ENCODE measurements at places on chromosomes 6 and 20. TPM values are rescaled to one million over a fixed set of nuclear protein-coding genes. Genes with fewer than 3 reads are reported as not detected.

DNA sequence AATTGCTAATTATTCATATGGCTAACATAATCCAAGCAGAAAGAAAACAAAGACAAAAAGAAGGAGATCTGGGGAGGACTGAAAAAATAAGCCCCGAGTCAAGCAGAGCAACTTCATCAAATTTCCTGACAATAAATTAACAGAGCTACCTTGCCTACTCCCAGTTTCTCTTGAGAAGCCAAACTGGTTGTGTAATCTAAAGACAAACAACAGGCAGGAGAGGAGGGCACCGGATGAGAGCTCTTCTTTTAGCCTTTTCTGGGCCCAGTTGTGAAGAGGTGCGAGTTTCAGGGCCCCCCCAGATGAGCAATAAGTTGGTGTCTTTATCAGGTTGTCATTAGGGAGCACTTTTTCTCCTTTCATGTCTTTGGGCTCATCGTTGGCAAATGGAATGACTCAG lies 197.1 kb upstream of the PCSK2 start:
- H3K36me3 ChIP-seq = no peaks in the 10 kb centered on the region
- no peaks in the 10 kb centered on the region for H3K27me3 ChIP-seq
- DNase-seq = no peak
- no peaks in the 10 kb centered on the region for H3K4me1 ChIP-seq

The KCNK5 gene
- not detected for total RNA-seq

DNA sequence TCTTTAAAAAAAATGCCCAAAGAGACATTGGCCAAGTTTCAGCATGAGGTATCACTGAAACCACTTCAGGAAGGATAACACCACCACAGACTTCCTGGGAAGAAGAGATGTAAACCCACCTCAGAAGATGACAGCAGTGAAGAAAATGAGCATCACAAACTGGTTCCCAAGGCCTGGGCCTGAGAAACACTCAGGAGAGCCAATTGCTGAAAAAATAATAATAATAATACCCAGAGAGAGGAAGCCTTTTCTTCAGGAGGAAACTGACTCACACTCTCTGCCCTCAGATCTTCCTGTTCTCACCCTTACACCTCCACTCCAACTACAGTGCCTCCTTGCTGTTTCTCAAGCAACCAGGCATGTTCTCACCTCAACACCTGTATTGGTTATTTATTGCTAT lies 68.1 kb upstream of the MAFB start:
- H3K4me1 ChIP-seq = peaks cover 22% of the 10 kb centered on the region
- DNase-seq = peak; percentile 85
- H3K27me3 ChIP-seq = no peaks in the 10 kb centered on the region
- no peak overlapping the region for H3K4me3 ChIP-seq
- H3K36me3 ChIP-seq = no peaks in the 10 kb centered on the region

The PRPH2 gene
- 0.48 TPM for total RNA-seq

GRCh38 chr6:35011096-35012041 lies 122.3 kb downstream of the ANKS1A start:
- no peaks in the 10 kb centered on the region for H3K27me3 ChIP-seq
- H3K4me3 ChIP-seq = no peak overlapping the region
- peak; percentile 38 for DNase-seq
- peaks cover 32% of the 10 kb centered on the region for H3K4me1 ChIP-seq

The BPI gene
- total RNA-seq = not detected

DNA sequence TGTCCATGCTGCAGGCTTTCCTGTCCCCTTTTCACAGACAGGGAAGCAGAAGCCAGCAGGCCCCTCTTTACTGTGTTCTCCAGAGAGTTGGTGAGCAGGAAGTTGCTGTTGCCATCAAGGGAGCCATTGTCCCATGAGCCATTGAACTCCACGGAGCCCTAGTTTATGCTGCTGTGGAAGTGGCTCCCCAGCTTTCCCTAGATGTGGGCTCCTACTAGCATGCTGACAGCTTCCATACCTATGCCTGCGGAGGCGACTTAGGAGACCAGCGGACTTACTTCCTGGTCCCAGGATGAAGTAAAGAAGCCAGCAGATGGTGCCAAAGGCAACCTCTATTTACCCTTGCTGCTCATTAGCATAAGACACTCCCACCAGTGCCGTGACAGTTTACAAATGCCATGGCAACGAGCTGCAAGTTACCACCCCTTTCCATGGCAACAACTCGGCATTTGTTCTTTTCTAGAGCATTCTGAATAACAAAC lies 30.8 kb upstream of the FKBP1A start:
- no peak overlapping the region for H3K4me3 ChIP-seq
- no peak overlapping the region for H3K27ac ChIP-seq
- peak; percentile 37 for DNase-seq
- H3K36me3 ChIP-seq = no peaks in the 10 kb centered on the region
- H3K4me1 ChIP-seq = peaks cover 5% of the 10 kb centered on the region

The GCLC gene
- 22.8 TPM for total RNA-seq

DNA sequence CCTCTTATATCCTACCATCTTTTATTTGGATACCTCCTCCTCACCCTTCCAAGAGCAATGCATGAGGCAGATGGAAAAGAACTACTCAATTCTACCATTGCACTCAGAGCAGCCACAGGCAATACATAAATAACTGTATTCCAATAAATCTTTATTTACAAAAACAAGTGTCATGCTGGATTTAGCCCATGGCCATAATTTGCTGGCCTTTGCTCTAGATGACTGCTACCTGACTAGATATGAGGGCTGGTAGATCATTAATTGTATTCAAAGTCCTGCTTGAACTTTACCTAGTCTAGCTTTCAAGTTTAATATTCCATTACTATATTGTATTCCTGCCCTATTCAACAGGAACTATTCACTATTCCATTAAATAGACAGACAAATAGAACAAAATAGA lies 37.1 kb downstream of the AFG1L start:
- H3K27ac ChIP-seq = no peak overlapping the region
- no peaks in the 10 kb centered on the region for H3K27me3 ChIP-seq
- H3K4me3 ChIP-seq = no peak overlapping the region
- H3K4me1 ChIP-seq = no peaks in the 10 kb centered on the region

- H3K4me1 ChIP-seq = no peaks in the 10 kb centered on the region
- no peaks in the 10 kb centered on the region for H3K36me3 ChIP-seq
- no peak overlapping the region for H3K27ac ChIP-seq
- no peak for DNase-seq
- no peak overlapping the region for H3K4me3 ChIP-seq
Measured at GRCh38 chr6:153436351-153436750, 305.3 kb upstream of the RGS17 start.

The CALHM4 gene
- total RNA-seq = 0.72 TPM

GRCh38 chr20:10312111-10312510 lies 93.5 kb downstream of the SNAP25 start:
- no peaks in the 10 kb centered on the region for H3K27me3 ChIP-seq
- H3K4me1 ChIP-seq = peaks cover 26% of the 10 kb centered on the region
- H3K27ac ChIP-seq = no peak overlapping the region
- no peak overlapping the region for H3K4me3 ChIP-seq

- no peak overlapping the region for H3K27ac ChIP-seq
- DNase-seq = no peak
- H3K36me3 ChIP-seq = no peaks in the 10 kb centered on the region
- H3K4me3 ChIP-seq = no peak overlapping the region
- peaks cover 6% of the 10 kb centered on the region for H3K4me1 ChIP-seq
Measured at GRCh38 chr6:127263481-127263880, 3.2 kb upstream of the RNF146 start.

GRCh38 chr6:4378319-4378996 lies 243.1 kb upstream of the ECI2 start:
- H3K36me3 ChIP-seq = no peaks in the 10 kb centered on the region
- H3K4me1 ChIP-seq = peaks cover 15% of the 10 kb centered on the region
- no peak for DNase-seq
- H3K27ac ChIP-seq = no peak overlapping the region

GRCh38 chr6:5781966-5782556 lies 224.7 kb downstream of the NRN1 start:
- DNase-seq = no peak
- H3K4me1 ChIP-seq = no peaks in the 10 kb centered on the region
- H3K4me3 ChIP-seq = no peak overlapping the region
- H3K27me3 ChIP-seq = no peaks in the 10 kb centered on the region
- no peaks in the 10 kb centered on the region for H3K36me3 ChIP-seq

- no peak for DNase-seq
- no peaks in the 10 kb centered on the region for H3K4me1 ChIP-seq
- no peak overlapping the region for H3K4me3 ChIP-seq
Measured at GRCh38 chr6:10099529-10100140, 315.2 kb downstream of the TFAP2A start.

DNA sequence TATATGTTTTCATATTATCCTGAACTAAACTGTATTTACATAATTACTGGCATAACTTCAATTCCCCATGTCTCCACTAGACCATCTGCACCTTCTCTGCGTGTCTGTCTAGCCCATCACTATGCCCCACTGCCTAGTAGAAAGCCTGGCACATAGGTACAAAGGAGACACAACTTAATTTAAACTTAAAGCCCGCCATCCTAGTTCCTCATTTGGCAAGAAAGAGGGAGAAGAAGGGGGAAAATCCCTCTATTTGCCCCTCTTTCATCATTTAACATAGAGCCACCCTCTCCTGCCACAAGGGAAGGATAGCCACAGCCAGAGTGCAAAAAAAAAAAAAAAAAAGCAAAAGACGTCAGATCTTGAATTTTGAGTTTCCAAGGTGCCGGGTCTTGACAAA lies 1.8 kb downstream of the PKIG start:
- H3K27me3 ChIP-seq = no peaks in the 10 kb centered on the region
- peaks cover 80% of the 10 kb centered on the region for H3K4me1 ChIP-seq
- H3K36me3 ChIP-seq = no peaks in the 10 kb centered on the region
- H3K4me3 ChIP-seq = peak overlapping the region; percentile 94

GRCh38 chr20:53294804-53295203 lies 298.8 kb downstream of the ZNF217 start:
- H3K27me3 ChIP-seq = no peaks in the 10 kb centered on the region
- no peak overlapping the region for H3K4me3 ChIP-seq
- H3K4me1 ChIP-seq = no peaks in the 10 kb centered on the region
- no peak for DNase-seq

GRCh38 chr6:43716099-43716498 lies 28.5 kb upstream of the MRPS18A start:
- peaks cover 8% of the 10 kb centered on the region for H3K4me1 ChIP-seq
- no peaks in the 10 kb centered on the region for H3K27me3 ChIP-seq
- H3K36me3 ChIP-seq = no peaks in the 10 kb centered on the region
- H3K27ac ChIP-seq = no peak overlapping the region
- peak; percentile 87 for DNase-seq

The CTAGE9 gene
- not detected for total RNA-seq

DNA sequence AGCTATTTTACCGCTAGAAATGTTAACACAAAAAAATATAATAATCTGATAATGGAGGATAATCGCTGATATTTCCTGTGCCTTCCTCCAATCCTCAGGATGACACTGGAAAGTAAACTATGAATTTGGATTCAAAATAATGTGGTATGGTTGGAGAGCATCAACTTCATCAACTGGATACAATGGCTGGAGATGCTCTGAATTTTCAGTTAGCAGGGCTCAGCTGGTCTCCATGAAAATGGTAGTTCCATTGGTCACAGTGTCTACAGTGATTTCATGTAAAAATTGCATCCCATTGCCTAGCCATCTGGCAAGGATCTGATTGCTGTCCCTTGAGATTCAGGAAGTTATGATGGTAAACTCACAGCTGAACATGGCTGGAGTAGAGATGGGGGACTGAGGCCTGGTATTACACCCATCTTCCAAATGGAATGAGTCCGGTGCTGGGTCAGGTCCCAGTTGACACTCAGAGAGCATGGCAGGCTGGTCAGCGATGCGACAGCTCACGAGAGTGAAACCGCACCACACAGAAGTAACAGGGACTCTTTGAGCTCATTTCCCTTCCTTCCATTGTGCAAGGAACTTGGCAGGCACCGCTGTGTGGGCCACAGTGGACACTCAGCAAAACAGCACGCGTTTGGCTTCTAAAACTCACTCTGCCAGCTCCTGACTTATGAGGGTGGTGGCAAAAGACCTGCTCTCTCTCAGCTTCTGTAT lies 142.4 kb upstream of the TNFAIP3 start:
- H3K36me3 ChIP-seq = no peaks in the 10 kb centered on the region
- no peak overlapping the region for H3K27ac ChIP-seq
- H3K4me3 ChIP-seq = no peak overlapping the region
- H3K4me1 ChIP-seq = no peaks in the 10 kb centered on the region
- H3K27me3 ChIP-seq = no peaks in the 10 kb centered on the region
- no peak for DNase-seq

The POM121L2 gene
- not detected for total RNA-seq

DNA sequence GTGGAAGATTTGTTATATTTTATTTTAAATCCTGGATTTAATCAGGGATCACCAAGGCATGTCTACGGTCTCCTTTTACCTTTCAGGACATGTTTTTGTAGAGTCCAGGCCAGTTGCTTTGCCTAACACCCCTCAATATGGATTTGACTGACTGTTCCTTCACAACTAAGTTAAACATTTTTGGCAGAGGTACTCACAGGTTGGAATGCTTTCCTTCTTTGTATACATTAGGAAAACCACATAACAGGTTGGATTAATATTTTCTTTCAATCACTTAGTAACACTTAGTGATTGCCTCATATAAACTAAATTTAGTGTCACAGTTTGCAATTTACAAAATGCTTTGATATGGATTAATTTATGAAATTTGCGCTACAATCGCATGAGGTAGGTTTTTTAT lies 64.5 kb downstream of the IPCEF1 start:
- H3K4me1 ChIP-seq = peaks cover 18% of the 10 kb centered on the region
- H3K36me3 ChIP-seq = no peaks in the 10 kb centered on the region
- peak overlapping the region; percentile 85 for H3K27ac ChIP-seq
- no peak for DNase-seq
- H3K4me3 ChIP-seq = no peak overlapping the region

DNA sequence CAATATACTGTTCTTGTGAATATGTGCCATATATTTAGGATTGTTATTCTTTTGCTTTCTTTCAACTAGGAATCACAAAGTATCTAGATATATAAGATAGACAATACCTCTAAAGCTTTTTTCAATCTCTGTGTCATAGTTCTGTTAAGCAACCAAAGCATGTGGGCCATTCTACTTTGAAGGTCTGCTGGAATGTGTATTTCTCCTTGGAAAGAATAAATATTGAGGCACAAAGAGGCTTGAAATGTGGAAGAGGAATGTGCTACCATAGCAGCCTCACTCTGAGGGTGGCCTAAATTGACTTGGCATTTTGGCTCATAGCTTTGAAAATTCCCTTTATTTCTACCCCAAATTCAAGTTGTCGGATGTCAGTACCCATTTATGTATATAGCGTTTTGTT lies 488.5 kb upstream of the MAN1A1 start:
- H3K4me1 ChIP-seq = no peaks in the 10 kb centered on the region
- no peaks in the 10 kb centered on the region for H3K36me3 ChIP-seq
- no peak overlapping the region for H3K27ac ChIP-seq
- no peak for DNase-seq
- no peak overlapping the region for H3K4me3 ChIP-seq

- no peak overlapping the region for H3K4me3 ChIP-seq
- no peak for DNase-seq
- no peaks in the 10 kb centered on the region for H3K36me3 ChIP-seq
- H3K4me1 ChIP-seq = peaks cover 9% of the 10 kb centered on the region
- H3K27ac ChIP-seq = no peak overlapping the region
Measured at GRCh38 chr6:132404736-132405135, 3.5 kb upstream of the MOXD1 start.

The SASH1 gene
- 97.5 TPM for total RNA-seq

The TCP11 gene
- not detected for total RNA-seq
